Fibroblast of pulmonary artery (primary cell): ENCODE measurements at places on chromosomes 12 and 14.

DNA sequence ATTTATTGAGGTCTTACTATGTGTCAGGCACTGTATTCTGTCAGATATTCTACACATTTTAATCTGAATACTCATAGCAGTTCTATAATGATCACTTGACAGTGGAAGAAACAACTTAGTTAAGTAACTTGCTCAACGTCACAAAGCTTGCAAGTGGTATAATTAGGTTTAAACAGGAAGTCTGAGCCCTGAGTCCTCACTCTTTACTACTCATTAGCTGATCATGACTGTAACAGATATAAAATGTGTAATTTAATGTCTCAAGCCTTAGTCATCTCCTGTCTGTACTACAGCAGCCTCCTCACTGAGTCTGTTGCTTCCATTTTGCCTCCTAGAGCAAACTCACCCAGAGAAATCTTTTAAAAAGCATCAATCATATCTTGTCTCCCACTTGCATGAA, 38.9 kb downstream of the PPP4R4 start:
- DNase-seq: peak; percentile 12

DNA sequence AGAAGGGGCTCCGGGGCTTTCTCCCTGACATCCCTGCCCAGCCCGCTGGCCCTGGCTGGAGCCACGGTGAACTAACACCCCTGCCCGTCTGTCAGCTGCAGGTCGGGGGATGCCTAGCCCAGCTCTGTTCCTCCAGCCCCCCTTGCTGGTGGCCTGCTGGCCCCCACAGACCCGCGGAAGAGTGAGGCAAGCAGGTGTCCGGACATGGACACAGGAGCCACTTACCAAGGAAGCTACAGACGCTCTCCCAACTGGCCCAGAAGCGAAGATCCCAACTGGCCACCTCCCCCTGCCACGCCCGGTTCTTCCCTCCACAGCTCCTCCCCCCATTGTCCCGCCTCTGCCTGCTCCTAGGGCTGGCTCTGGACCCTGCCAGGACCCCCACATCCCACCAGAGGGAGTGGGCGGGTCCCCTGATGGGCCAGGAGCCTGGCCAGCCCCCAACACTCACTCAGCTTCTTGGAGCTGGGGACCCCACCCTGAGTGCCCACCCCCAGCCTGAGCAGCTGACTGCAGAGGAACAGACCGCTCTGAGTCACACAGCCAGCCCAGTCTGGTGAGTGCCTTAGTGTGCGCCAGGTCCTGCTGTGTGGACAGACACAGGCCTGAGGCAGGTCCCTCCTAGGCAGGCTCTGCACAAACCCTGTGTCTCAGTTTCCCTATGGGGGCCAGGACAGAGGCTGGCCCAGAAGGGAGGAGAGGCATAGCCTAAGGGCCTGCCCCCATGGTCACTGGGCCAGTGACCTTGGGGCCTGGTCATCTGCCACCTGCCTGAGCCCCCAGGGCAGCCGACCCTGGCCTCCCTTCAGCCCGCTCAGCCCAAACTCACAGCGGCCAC, 7.7 kb downstream of the AHNAK2 start:
- DNase-seq: peak; percentile 80

DNA sequence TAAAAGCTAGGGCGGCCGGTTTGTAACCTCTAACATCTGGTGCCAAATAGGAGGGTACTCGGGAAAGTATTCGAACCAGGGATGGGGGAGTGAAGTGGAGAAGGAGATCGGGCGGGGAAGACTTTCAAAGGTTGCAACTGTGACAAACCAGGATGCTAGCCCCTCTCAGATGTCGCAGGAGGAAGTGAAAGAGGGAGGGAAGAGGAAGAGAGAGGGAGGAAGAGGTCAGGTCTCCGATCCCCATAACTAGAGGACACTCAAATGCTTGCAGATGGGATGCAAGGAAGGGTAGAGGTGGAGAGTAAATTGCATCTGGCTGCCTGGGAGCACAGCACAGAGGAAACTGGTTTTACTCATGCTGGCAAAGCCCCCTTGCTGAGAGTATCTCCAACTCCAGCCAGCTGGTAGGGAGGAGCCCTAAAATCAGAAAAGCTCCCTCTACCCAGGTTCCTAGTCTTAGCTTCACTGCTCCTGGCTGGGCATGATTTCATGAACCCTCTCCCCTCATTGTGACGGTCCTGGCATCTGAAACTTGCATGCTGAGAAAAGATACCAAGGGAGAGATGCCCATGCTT, 696.7 kb upstream of the TBX3 start:
- DNase-seq: no peak

- DNase-seq: peak; percentile 86
Measured at GRCh38 chr12:118356809-118357256, 15.9 kb downstream of the TAOK3 start.

GRCh38 chr14:65238456-65238855, 136.1 kb upstream of the MAX start:
- peak; percentile 92 for DNase-seq

GRCh38 chr12:30695199-30696102, at the start of gene IPO8:
TSS of gene IPO8 (minus strand) at chr12:30695869. CDS start at chr12:30695647, 222 bp downstream.
- DNase-seq: peak; percentile 93

DNA sequence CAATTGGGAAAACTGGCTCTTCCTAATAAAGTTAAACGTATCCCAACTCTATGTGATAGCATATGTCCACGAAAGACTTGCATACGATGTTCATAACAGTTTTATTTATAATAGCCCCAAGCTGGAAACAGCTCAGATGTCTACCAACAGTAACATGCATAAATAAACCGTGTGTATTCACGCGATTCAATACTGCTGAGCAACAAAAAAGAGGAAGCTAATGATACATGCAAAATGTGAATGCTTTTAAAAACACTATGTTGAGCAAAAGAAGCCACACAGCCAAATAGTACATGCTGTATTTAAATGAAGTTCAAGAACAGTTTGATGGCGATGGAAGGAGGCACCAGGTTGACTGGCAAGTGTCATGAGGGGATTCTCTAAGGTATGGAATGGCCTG, 55.7 kb downstream of the TRIM9 start:
- no peak for DNase-seq

GRCh38 chr12:51907083-51907855, at the start of gene ACVRL1:
TSS of gene ACVRL1 (plus strand) at chr12:51907504. CDS start at chr12:51912475, 4,971 bp downstream.
- no peak for DNase-seq

- DNase-seq: peak; percentile 60
Measured at GRCh38 chr14:79161571-79161970, 991.4 kb downstream of the NRXN3 start.

DNA sequence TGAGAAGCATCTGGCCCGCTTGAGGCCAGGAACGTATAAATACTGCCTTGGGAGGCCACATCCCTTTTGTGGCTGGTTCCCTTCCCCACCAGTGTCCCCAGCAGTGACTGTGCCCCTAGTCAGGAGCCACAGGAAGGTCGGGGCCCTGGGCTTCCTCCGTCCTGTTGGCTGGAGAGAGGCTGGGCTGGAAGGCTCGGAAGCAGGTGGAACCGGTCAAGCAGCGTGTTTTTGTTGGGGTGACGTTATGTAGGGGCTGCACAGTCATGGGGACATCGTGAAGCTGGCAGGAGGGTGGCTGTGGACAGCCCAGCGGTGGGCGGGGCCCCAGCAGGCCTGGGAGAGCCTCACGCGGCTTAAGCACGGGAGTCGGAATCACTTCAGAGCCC, 10.1 kb downstream of the XRCC3 start:
- no peak for DNase-seq

DNA sequence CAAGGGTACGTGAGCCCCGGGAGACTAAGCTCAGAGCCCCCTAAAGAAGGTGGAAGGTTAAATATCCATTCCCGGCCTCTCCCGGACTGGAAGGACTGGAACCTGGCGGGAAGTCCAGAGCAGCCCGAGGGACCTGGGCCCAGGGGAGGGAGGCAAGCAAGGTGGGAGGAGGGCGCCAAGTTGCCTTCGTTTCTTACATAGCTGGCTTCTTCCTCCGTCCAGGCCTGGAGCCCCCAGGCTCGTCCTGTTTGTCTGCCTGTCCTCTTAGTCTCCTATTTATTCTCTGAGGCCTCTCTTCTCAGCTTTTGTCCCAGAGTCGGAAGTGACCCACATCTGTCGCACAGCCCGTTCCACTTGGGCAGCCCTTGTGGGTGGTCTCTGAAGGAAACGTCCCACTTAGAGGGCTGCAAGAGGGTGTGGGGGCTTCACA, 745 bp downstream of the PCK2 start:
- no peak for DNase-seq

- DNase-seq: no peak
Measured at GRCh38 chr12:4059898-4060568, 186.8 kb upstream of the PARP11 start.

- no peak for DNase-seq
Measured at GRCh38 chr12:67854351-67854750, 134.9 kb upstream of the IFNG-AS1 start.

DNA sequence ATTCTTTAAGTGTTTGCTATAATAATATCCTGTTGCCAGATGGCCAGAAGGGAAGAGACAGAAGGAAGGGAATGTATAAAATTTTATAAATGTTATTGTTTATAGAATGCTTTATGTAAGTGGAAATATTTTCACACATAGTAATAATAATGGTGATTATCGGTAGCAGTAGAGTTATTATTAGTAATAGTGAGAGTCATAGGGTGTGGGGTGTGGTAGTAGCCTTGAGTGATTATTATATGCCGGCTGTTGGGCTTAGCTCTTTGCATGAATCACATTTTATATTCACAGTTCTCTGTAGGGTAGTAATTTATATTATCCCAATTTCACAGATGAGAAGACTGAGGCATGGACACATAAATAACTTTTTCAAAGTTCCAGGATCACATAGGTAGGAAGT, 391.4 kb downstream of the C12orf75 start:
- DNase-seq: no peak

DNA sequence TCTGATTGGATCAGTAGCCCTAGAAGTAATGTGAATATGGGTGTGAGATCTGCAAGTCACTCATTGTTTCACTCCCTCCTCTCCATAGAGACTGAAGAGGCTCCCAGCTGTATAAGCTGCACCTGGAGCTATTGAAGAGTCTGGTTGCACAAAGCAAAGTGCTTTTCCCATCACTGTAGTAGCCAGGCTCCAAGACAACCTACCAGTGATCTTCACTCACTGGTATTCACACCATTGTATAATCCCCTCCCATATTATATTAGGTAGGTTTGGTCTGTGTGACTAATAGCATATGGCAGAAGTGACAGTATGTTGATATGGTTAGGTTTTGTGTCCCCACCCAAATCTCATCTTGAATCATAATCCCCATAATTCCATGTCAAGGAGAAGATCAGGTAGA, 64.4 kb downstream of the ZFC3H1 start:
- no peak for DNase-seq

DNA sequence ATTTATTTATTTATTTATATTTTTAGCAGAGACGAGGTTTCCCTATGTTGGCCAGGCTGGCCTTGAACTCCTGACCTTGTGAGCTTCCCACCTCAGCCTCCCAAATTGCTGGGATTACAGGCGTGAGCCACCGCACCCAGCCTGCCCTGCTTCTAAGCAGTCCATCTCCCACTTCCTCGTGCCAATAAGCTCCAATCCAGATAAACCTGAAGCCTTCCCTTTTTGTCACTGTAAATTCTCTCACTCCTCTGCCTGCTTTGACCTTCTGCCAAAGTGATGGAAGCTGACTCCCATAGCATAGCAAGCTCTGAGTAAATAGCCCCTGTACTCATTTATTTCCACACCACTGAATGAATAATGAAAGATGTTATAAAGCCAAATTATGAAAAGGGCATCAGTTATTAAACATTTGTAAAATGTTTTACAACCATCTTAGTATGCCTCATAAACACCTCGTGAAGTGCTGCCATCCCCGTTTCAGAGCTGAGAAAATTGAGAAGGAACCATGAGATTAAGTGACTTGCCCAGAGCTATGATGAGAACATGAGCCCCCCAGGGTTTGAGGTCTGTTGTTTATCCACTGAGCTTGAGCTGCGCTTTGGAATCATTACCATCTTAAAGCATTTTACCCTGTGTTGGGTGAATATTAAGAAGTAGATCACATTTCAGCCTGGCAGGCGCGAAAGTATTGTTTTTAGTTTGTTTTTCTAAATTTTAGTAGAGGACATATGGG, 30.4 kb downstream of the MANSC1 start:
- DNase-seq: no peak

DNA sequence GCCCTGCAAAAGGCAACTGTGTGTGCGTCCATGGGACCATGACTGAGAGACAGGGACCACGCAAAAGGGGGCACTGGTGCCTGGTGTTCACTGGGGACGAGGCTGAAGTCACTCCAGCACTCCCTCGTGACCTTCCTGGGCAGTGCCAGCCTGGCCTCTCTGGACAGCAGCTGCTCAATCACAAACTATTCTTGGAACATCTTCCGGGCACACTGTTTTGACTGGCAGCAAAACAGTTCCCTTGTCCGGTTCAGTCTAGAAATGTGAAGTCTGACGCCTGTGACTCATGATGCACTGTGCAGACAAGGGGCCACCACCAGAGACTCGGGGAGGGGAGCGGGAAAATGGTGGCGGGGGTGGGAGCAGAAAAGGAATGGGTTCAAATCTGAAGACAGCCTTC, 20.8 kb downstream of the SNRNP35 start:
- DNase-seq: peak; percentile 49

DNA sequence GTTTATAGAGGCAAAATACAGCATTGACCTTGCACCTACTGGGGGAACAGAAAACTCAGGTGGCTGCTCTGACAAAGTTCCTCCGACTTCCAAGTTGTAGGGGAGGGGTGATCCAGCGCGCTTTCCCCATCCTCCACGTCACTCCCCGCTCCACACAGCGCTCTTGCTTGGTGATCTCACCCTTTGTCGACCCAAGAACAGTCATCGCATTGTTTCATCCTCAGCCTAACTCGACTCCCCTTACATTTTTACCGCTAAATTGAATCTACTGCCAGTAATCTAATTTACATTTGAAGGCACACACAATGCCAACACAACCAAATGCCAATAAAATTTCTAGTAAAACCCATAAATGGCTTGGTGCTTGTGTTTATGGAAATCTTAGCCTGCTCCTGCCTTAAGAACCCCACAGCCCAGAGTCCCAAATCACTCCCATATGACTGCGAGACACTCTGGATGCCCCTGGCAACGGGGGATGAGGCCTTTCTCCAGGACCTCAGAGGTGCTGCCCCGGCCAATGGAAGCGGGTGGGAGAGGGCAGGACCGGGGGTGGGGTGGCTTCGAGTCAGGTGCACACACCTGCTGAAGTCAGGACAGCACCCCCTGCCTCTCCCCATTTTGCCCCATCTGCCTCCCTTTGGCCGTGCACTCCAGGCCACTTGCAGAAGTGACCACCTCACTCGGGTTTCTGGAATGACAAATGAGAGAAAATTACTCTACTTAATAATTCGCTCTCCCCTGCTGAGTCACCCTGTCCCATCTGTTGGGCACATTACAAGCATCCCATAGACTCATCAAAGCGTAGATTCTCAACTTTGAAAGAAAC, 98.2 kb upstream of the GSC start:
- DNase-seq: no peak
